A172 (cell line): ENCODE measurements at places on chromosomes 7 and 10. TPM values are rescaled to one million over a fixed set of nuclear protein-coding genes. Genes with fewer than 3 reads are reported as not detected.
A peak's percentile ranks its signal among the peaks of the same experiment; 100 is the strongest.

DNAJC12 gene
- total RNA-seq: 3.1 and 4.6 TPM in 2 replicates

- no peak for DNase-seq
Measured at GRCh38 chr10:29771376-29771775, 136.6 kb upstream of the SVIL start.

GRCh38 chr10:6579904-6580278 lies at the start of gene PRKCQ:
Gene PRKCQ (minus strand): TSS chr10:6580276. CDS start chr10:6515135, 65,141 bp downstream.
- DNase-seq: no peak

C10orf62 gene
- 0.38 TPM in 1 of 2 replicates, not detected in the other for total RNA-seq

AKR1C8 gene
- total RNA-seq: not detected in 2 replicates

- DNase-seq: peak; percentile 87
Measured at GRCh38 chr10:77156406-77156879, 481.2 kb downstream of the KCNMA1 start.

DNA sequence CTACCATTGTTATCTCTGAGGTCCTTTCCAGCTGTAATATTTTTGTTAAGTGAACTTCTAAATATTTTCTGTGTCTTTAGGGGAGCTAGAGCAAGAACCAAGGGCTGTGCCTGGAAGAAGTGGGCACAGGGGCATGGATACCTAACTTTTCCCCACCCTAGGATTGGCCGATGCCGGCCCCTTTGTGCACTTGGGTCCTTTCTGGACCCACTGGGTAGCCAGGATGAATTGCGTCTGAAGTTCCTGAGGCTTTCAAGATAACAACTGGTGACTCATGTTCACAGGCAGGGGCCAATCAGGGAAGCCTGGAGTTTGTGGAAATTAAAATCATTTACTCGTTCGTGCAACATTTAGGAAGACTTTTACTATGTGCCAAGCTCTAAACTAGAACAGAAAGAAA lies 758 bp downstream of the DPCD start:
- DNase-seq: peak; percentile 59

SLC18A3 gene
- total RNA-seq: not detected in 2 replicates

- DNase-seq: no peak
Measured at GRCh38 chr7:73823257-73823656, 7.5 kb upstream of the CLDN4 start.

DNA sequence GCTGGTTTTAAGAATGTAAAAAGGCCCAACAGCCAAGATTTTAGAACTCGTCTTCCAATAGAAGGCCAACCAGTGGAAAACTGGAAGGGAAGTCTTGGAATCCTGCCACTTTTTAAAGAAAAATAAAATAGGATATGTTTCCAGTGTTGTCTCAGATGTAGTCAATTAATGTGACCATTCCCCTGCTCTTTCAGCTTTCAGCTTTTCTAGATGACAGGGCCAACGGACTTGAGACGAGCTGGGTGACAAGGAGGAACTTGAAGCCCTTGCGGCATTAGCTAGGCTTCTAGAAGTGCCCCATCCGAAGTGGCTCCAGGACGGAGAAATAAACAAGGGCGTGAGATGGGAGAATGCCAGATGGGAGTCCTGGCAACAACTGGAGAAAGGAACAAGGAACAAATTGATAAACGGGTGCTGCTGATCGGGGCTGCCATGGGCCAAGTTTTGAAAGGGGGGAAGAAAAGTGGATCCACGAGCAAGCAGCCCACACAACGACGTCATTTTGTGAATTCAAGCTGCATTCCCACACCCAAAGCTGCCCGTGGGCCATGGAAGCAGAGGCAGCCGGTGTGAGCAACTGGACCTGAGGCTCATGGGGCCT lies 42.3 kb downstream of the CTBP2 start:
- DNase-seq: no peak

- no peak for DNase-seq
Measured at GRCh38 chr10:71622616-71623015, 97.0 kb downstream of the C10orf105 start.
